Activated CD4-positive, alpha-beta T cell treated with anti-CD3 and anti-CD28 coated beads, Interleukin-2, amount 10 ng/mL, durations not matched to agents 24 days and 14 days (primary cell): ENCODE measurements at places on chromosomes 12 and 14. TPM values are rescaled to one million over a fixed set of nuclear protein-coding genes. Genes with fewer than 3 reads are reported as not detected.
A peak's percentile ranks its signal among the peaks of the same experiment; 100 is the strongest.

DNA sequence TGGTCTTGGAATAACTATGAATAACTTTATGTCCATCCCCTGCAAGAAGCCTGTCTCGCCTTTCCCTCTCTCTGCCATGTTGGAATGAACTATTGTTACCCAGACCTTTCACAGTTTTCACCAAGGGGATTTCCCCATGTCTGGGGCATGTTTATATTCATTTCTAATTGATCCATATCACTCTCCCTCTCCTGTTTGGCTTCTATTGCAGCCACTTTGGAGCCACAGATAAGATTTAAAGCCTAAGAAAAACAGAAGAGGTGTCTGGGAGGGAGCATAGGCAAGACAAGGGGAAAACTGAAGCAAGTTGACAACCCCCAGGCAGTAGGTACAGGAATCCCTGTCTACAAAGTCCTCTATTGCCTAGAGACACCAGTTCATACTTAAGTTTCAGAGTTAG lies 41.0 kb upstream of the FOXJ2 start:
- peak overlapping the region; percentile 88 for H3K27ac ChIP-seq
- peaks cover 39% of the 10 kb centered on the region for H3K4me1 ChIP-seq
- H3K27me3 ChIP-seq: no peaks in the 10 kb centered on the region
- DNase-seq: peak; percentile 61

GRCh38 chr14:62800577-62800976 lies 244.7 kb downstream of the KCNH5 start:
- H3K4me1 ChIP-seq: no peaks in the 10 kb centered on the region
- H3K27me3 ChIP-seq: no peaks in the 10 kb centered on the region
- no peak overlapping the region for H3K4me3 ChIP-seq
- H3K27ac ChIP-seq: no peak overlapping the region

GRCh38 chr12:71870416-71870815 lies 30.9 kb downstream of the TBC1D15 start:
- DNase-seq: no peak
- no peak overlapping the region for H3K4me3 ChIP-seq
- no peak overlapping the region for H3K27ac ChIP-seq
- H3K27me3 ChIP-seq: no peaks in the 10 kb centered on the region
- H3K4me1 ChIP-seq: peaks cover 22% of the 10 kb centered on the region

SPX gene
- 0.59 and 1.0 TPM in 2 replicates for total RNA-seq

- H3K27me3 ChIP-seq: peaks cover 21% of the 10 kb centered on the region
- no peak within 1 kb of the TSS for H3K27ac ChIP-seq
- no peak within 1 kb of the TSS for H3K4me3 ChIP-seq
- no peak for DNase-seq
These were observed at the start of gene KLRC4 for GRCh38 chr12:10409392-10409791. Gene KLRC4 (minus strand): TSS chr12:10409757. CDS start chr12:10409575, 182 bp downstream.

- H3K4me1 ChIP-seq: peaks cover 16% of the 10 kb centered on the region
- DNase-seq: no peak
- no peak overlapping the region for H3K27ac ChIP-seq
- no peak overlapping the region for H3K4me3 ChIP-seq
- H3K36me3 ChIP-seq: no peaks in the 10 kb centered on the region
These were observed 8.4 kb downstream of the FAR2 start for GRCh38 chr12:29157486-29157946.

CACNA1C gene
- total RNA-seq: 0.07 TPM in 2 replicates

GRCh38 chr12:119052001-119052400 lies 70.7 kb downstream of the SRRM4 start:
- no peak overlapping the region for H3K4me3 ChIP-seq
- no peaks in the 10 kb centered on the region for H3K36me3 ChIP-seq
- no peaks in the 10 kb centered on the region for H3K4me1 ChIP-seq

DNA sequence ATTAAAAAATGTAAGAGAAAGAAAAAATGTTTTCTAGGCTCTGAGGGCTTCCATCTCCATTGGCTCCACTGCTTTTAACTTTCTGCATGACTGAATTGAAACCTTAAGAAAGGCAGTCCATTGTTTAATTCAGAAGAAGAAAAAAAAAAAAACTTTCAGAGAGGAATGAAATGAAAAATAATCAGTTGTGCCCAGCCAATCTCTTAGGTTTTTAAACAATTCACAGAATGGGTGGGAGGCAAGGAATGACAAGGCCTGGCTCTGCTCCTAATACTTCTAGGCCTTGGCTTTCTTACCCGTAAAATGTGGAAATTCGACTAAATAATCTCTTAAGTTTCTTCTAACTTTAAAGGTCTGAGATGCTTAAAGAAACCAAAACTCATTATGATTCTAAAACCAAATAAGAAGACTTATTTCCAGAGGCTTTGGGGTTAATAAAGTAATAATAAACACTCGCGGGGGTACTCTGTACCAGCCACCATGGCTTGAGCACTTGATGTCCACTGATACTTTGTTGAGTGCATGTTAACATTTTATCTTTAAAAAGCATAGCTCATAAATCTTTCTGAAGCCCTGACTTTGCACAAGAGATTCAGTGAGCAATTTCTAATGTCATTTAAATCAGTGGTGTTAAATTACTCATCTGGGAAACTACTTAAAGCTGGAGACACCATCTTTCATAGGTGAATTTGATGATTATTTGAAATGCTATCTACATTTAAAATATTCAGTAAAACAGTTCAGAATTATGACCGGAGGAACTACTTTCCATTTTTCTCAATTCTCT lies 49.6 kb downstream of the STON2 start:
- H3K27me3 ChIP-seq: peaks cover 15% of the 10 kb centered on the region
- no peak for DNase-seq
- H3K36me3 ChIP-seq: no peaks in the 10 kb centered on the region
- H3K27ac ChIP-seq: no peak overlapping the region
- no peaks in the 10 kb centered on the region for H3K4me1 ChIP-seq

DNA sequence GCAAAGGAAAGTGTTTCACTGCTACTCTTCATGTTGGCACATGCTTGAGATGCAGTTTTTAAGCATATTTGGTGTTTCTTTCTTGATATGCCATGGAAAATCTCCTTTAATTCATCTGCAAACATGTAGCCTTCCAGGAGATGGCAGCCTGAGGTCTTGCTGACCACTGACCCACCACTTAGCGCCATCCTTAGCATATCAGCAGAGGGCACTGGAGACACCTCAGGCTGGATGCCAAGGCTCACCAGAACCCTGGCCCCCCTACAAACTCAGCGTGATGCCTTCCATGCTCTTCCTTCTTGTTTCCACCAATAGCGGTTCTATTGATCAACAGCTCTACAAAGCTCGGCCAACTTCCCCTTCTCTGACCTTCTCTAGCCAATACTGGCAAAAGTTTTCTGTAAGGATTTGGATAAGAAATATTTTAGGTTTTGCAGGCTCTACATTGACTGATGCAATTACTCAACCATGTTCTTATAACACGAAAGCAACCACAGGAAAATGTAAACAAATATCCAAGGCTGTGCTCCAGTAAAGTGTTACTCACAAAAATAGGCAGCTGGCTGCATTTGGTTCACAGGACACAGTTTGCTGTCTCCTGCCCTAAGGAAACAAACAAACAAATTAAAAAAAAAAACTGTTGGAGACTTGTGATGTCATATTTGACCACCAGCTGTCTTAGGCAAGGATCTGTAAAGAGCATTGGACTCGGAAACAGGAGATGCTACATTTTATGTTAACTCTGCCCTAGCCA lies 209.7 kb downstream of the SLC15A4 start:
- no peak overlapping the region for H3K27ac ChIP-seq
- no peak for DNase-seq
- H3K27me3 ChIP-seq: no peaks in the 10 kb centered on the region
- H3K4me1 ChIP-seq: no peaks in the 10 kb centered on the region
- no peaks in the 10 kb centered on the region for H3K36me3 ChIP-seq

- H3K36me3 ChIP-seq: no peaks in the 10 kb centered on the region
- no peaks in the 10 kb centered on the region for H3K27me3 ChIP-seq
- no peaks in the 10 kb centered on the region for H3K4me1 ChIP-seq
- DNase-seq: no peak
- no peak overlapping the region for H3K4me3 ChIP-seq
These were observed 216.7 kb upstream of the TMTC1 start for GRCh38 chr12:30000401-30000800.

GRCh38 chr12:22312336-22312735 lies 22.2 kb downstream of the ST8SIA1 start:
- peaks cover 18% of the 10 kb centered on the region for H3K27me3 ChIP-seq
- peak; percentile 34 for DNase-seq
- no peaks in the 10 kb centered on the region for H3K36me3 ChIP-seq
- H3K27ac ChIP-seq: no peak overlapping the region
- no peaks in the 10 kb centered on the region for H3K4me1 ChIP-seq

NID2 gene
- 0.09 TPM in 2 replicates for total RNA-seq

KRT82 gene
- total RNA-seq: not detected in 2 replicates

GPR132 gene
- 25.8 and 31.5 TPM in 2 replicates for total RNA-seq

C3AR1 gene
- total RNA-seq: 0.56 and 0.73 TPM in 2 replicates

GRCh38 chr14:75489480-75489837 lies 32.8 kb upstream of the BATF start:
- no peaks in the 10 kb centered on the region for H3K27me3 ChIP-seq
- H3K27ac ChIP-seq: no peak overlapping the region
- H3K36me3 ChIP-seq: no peaks in the 10 kb centered on the region
- no peak for DNase-seq
- peaks cover 43% of the 10 kb centered on the region for H3K4me1 ChIP-seq
- H3K4me3 ChIP-seq: no peak overlapping the region

GRCh38 chr14:74161526-74162158 lies 76.9 kb downstream of the LIN52 start:
- no peak for DNase-seq
- H3K27me3 ChIP-seq: no peaks in the 10 kb centered on the region
- H3K4me3 ChIP-seq: no peak overlapping the region
- no peak overlapping the region for H3K27ac ChIP-seq
- peaks cover 4% of the 10 kb centered on the region for H3K36me3 ChIP-seq

ACOT6 gene
- not detected in 2 replicates for total RNA-seq

- no peak overlapping the region for H3K27ac ChIP-seq
- H3K4me1 ChIP-seq: peaks cover 3% of the 10 kb centered on the region
- H3K36me3 ChIP-seq: peaks cover 71% of the 10 kb centered on the region
- no peak for DNase-seq
- no peaks in the 10 kb centered on the region for H3K27me3 ChIP-seq
These were observed 21.0 kb downstream of the ANAPC5 start for GRCh38 chr12:121331248-121331647.

- peaks cover 9% of the 10 kb centered on the region for H3K27me3 ChIP-seq
- no peak overlapping the region for H3K4me3 ChIP-seq
- H3K4me1 ChIP-seq: peaks cover 10% of the 10 kb centered on the region
- DNase-seq: no peak
- H3K27ac ChIP-seq: no peak overlapping the region
These were observed 19.3 kb upstream of the NCOR2 start for GRCh38 chr12:124586756-124587155.

B4GALNT3 gene
- 6.6 TPM in 2 replicates for total RNA-seq

GRCh38 chr14:103855734-103856095 lies 8.3 kb upstream of the PPP1R13B start:
- no peaks in the 10 kb centered on the region for H3K27me3 ChIP-seq
- no peak overlapping the region for H3K4me3 ChIP-seq
- H3K36me3 ChIP-seq: no peaks in the 10 kb centered on the region
- DNase-seq: no peak

BRMS1L gene
- total RNA-seq: 6.0 and 8.2 TPM in 2 replicates

DNA sequence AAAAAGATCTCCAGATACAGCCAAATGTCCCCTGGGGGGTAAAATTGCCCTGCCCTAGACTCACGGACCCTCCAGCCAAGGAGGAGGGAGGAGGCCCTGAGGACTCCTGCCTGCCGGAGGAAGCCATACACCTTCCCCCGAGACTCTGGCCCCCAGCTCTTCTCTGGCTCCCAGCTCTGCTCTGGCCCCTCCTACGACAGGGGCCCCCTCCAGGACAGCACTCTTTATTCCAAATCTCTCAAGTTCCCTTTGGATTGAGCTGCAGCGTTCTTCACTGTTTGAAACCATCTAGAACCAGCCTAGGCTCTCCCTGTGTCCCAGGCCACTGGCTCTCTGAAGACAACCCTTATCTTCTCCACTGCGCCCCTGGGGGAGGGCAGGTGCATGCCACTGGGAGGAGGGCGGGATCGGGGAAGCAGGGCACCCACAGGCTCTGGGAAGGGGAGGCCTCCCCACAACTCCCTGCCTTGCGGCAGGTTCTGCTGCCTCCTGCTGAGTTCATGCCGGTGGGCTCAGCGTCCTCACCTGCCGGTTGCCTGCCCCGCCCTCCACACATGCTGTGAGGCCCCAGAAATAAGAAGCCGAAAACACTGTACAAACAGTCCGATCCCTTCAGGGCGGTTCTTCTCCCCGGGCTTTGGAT lies 112.7 kb downstream of the DICER1 start:
- no peak overlapping the region for H3K27ac ChIP-seq
- no peaks in the 10 kb centered on the region for H3K27me3 ChIP-seq
- H3K4me3 ChIP-seq: no peak overlapping the region
- DNase-seq: no peak
- no peaks in the 10 kb centered on the region for H3K36me3 ChIP-seq
- no peaks in the 10 kb centered on the region for H3K4me1 ChIP-seq

- no peak overlapping the region for H3K4me3 ChIP-seq
- no peak overlapping the region for H3K27ac ChIP-seq
- no peak for DNase-seq
- no peaks in the 10 kb centered on the region for H3K27me3 ChIP-seq
These were observed 101.1 kb downstream of the CRADD start for GRCh38 chr12:93778306-93778705.

WNT1 gene
- total RNA-seq: not detected in 2 replicates

DNA sequence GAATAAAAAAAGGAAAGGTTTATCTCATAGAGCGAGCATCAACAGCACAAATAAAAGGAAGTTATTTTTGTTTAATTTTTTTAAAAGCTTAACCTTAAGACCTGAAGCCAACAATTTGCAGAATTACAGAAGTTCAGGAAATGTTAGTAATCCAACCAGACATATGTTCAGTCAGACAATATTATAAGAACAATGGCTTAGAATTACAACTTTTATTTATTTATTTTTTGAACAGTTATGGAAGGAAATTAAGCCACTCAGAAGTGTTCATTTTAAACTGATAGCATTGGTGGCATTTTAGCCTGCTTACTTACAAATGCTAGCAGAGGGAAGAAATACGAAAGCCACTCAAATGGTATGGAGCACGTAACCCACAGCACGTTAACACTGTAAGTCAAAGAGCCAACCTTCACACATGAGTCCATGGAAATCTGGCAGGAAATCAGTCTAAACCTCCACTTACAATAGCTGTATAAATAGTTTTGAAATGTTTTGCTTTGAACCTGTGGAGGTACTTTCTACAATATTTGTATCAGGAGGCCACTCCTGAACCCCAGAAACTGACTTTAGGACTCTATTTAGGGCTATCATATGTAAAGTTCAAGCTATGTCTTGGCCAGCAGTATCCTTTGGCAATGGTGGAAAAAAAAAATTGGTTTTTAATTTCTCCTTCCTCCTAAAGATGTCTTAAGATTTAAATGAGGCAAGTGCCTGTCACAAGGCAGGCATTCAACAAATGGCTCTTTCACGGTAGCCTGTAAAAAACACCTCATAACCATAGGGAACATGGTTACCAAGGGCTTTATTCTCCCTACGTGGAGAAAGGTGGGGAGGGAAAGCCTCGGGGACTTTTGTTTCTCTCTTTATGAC lies 102.3 kb downstream of the ITPR2 start:
- peaks cover 43% of the 10 kb centered on the region for H3K4me1 ChIP-seq
- no peak overlapping the region for H3K27ac ChIP-seq
- no peak overlapping the region for H3K4me3 ChIP-seq
- peaks cover 4% of the 10 kb centered on the region for H3K36me3 ChIP-seq
- no peak for DNase-seq
